ENCODE measurements at places on chromosomes 2 and 18. TPM values are rescaled to one million over a fixed set of nuclear protein-coding genes. Genes with fewer than 3 reads are reported as not detected.

GRCh38 chr18:32366586-32367538, 103.8 kb downstream of the GAREM1 start:
- no peak for DNase-seq

GRCh38 chr2:233997707-233998106, 52.8 kb upstream of the SPP2 start:
- DNase-seq, result peak; percentile 38

DNA sequence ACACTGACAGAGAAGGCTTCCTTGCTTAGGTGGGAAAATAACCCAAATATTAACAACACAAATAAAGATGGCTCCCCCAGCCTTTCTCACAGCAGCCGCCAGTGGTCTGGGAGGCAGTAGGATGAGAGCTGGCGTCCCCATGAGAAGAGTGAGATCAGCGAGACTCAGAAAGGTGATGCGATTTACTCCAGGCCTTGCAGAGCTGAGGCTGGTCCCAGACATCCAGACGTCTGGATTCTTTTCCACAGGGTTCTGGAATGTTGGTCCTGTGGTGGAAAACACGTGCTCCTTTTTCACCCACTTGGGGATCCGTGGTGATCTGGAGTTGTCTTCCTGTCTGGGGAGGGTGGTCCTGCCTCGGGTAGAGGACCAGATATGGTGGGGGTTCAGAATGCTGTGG, 190.6 kb downstream of the CTIF start:
- no peak for DNase-seq

DNA sequence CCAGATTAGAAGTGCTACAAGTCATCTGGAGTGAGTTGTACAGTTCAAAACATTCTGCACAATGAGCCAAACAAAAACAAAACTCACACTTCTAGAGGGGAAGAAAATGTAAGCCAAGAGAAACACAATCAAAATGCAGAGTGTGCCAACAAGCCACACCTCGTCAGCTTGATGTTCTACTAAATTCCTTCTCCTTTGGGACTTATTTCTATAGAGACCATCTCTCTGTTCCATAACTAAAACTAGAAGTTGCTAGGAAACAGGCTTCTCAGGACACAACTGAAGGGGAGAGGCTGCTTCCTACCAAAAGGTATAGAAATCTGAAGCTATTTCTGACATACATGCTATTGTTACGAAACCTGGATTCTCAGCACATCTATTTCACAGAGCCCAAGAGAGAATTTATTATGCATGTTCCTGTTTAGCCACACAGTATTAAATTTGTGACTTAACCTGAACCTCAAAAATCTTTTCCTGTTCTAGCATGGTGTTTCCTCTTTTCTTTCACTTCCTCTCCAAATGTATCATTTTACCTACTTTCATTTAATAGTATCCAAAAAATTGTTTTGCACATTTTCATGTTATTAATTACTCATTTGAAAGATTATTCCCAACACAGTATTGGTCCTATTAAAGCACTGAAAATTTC, 211.4 kb upstream of the CCDC150 start:
- no peak for DNase-seq

DNA sequence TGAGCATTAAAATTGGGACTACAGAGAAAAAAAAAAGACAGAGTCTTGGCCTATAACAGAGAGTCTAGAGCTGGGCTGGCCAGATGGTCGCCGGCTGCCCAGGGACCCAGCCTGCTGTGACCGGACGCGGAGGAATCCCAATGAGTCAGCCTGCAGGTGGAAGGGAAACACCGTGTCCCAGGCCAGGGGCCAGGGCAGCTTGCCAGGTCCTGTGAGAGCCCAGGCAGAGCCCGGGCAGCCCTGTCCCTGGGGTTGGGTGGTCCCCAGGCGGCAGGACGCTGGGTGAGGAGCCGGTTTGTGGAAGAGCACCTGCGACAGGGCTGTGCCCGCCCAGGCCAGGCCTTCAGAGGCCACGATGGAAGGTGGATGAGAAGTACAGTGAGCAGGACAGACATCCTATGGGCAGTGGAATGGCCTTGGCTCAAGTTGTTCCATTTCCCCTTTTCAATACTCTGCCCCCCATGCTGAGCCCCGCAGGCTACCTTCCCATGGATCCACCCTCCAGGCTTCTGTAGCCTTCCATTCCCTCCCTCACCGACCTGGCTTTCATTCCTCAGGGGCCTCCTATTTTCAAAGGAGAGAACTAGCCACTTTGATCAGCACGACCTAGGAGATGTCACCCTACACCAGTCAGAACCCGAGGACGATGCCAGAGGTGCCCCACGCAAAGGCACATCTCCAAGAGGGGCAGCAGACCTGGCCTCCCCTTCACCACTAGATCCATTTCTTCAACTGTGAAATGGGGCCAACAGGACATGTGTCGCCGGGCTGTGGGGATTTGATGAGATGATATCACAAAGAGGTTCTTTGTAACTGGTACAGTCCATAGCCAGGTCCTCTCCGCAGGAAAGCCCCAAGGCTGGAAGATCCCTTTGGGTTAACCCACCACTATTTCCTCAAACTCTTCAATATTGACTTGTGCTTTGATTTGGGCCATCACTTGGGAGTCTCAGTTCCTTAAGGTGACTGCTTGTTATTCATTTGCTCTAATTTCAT, 87.5 kb downstream of the POLR1A start:
- no peak for DNase-seq

- DNase-seq, result no peak
These were observed 180.3 kb downstream of the MYCN start for GRCh38 chr2:16120591-16121180.

GRCh38 chr2:120454654-120455385, 108.9 kb downstream of the INHBB start:
- no peak for DNase-seq

Gene HJURP
- total RNA-seq, result 6.6 TPM
